ENCODE measurements at places on chromosomes 6 and 20. TPM values are rescaled to one million over a fixed set of nuclear protein-coding genes. Genes with fewer than 3 reads are reported as not detected.

GRCh38 chr20:63745961-63746731 lies 6.6 kb downstream of the SLC2A4RG start:
- peaks cover 7% of the 10 kb centered on the region for H3K4me1 ChIP-seq
- no peaks in the 10 kb centered on the region for H3K27me3 ChIP-seq
- no peak for DNase-seq
- H3K27ac ChIP-seq = no peak overlapping the region

GRCh38 chr6:82906951-82907350 lies 158.7 kb downstream of the UBE3D start:
- H3K27ac ChIP-seq = no peak overlapping the region
- no peaks in the 10 kb centered on the region for H3K4me1 ChIP-seq
- no peaks in the 10 kb centered on the region for H3K36me3 ChIP-seq
- no peak overlapping the region for H3K4me3 ChIP-seq
- no peaks in the 10 kb centered on the region for H3K27me3 ChIP-seq

DNA sequence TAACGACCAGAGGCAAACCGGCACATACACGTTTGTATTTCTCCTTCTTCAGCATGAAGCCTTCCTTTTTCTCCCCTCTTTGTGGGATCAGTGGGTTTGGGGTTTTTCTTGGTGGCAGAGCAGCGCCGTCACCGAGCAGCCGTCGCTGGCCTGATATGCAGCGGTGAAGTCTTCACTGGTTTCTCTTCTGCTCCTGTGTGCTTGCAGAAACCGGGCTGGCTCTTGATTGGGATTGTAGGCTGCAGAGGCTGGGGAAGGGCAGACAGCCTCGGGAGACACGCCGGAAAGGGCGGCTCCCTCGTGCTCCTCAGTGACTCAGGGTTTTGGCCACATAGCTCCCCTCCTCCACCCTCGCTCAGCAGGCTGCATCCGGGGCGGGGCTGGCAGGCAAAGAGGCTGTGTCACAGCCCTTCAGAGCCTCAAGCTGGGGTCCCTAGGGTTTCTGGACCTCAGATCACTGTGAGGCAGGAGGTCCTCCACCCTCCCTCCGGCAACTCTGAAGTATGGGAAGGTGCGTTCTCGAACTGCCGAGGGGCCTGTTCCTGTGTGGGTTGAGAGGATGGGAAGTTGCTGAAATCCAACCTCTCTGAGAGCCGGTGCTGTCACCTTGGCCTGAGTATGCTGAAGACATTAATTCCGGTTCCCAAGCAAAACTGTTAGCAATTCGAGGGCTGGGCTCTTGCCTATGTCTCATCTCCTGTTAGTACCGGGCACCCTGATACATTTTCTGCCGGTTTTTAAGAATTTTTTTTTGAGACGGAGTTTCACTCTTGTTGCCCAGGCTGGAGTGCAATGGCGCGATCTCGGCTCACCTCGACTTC lies 24.2 kb downstream of the NQO2 start:
- no peaks in the 10 kb centered on the region for H3K36me3 ChIP-seq
- H3K27me3 ChIP-seq = no peaks in the 10 kb centered on the region

DNA sequence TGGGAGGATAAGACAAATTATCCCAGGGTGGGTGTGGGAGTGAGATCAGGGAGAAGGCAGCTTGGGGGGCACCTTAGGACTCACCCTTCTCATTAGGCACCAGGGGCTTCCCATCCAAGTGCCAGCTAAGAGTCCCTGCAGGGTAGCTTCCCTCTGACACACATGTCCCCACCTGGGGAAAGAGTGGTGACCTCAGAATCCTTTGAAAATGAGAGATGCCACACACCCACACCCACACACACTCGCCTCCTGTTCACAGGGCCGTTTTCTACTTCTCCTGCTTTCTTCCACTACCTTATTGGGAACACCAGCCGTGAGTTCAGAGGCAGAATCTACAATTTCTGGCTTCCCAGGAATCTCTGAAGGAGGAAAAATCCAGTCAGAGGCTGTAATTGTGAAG lies 1.0 kb downstream of the AGER start:
- peaks cover 12% of the 10 kb centered on the region for H3K4me1 ChIP-seq
- H3K27ac ChIP-seq = peak overlapping the region; percentile 6
- DNase-seq = no peak
- no peaks in the 10 kb centered on the region for H3K27me3 ChIP-seq
- H3K36me3 ChIP-seq = peaks cover 12% of the 10 kb centered on the region
- no peak overlapping the region for H3K4me3 ChIP-seq

DNA sequence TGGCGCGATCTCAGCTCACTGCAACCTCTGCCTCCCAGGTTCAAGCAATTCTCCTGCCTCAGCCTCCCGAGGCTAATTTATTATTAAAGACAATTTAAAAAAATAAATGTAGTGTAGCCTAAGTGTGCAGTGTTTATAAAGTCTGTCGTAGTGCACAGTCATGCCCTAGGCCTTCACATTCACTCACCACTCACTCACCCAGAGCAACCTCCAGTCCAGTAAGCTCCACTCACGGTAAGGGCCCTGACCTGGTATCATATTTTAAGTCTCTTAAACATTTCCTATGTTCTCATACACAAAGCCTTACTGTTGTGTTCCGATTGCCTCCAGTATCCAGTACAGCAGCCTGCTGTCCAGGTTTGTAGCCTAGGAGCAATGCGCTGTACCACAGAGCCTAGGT lies 168.2 kb upstream of the FOXQ1 start:
- H3K27me3 ChIP-seq = peaks cover 9% of the 10 kb centered on the region
- H3K27ac ChIP-seq = no peak overlapping the region
- H3K36me3 ChIP-seq = no peaks in the 10 kb centered on the region
- DNase-seq = no peak

GRCh38 chr6:105988812-105989577 lies 97.1 kb upstream of the PRDM1 start:
- H3K36me3 ChIP-seq = no peaks in the 10 kb centered on the region
- no peak overlapping the region for H3K27ac ChIP-seq
- no peak for DNase-seq
- peaks cover 83% of the 10 kb centered on the region for H3K27me3 ChIP-seq
- H3K4me3 ChIP-seq = no peak overlapping the region

DNA sequence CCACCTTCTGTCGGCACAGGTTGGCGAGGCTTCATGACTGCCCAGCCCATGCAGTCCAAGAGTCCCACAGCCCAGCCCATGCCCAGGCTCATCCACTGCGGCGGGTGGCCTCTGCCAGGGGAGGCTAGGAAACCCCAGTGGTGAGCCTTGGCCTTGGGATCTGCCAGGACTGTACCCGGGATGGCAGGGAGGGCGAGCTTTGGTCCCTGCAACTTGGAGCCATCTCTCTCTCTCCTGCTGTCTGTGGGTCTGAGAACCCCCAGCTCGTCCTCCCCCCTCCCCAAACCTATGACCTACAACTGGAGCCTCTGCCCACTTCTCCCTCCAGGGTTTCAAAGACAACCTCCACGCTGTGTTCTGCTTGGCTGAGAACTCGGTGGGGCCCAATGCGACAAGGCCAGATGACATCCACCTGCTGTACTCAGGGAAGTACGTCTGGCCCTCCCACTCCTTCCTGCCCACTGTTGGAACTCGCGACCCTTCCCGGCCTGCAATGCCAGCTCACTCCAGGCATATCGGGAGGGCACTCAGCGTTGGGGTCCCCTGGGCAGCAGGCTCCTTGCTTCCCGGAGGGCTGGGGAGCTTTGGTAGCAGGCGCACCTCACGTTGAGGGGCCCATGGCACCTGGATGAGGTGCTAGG lies 19.7 kb downstream of the NPEPL1 start:
- H3K36me3 ChIP-seq = no peaks in the 10 kb centered on the region
- no peaks in the 10 kb centered on the region for H3K27me3 ChIP-seq
- no peak overlapping the region for H3K4me3 ChIP-seq
- peak; percentile 5 for DNase-seq

DNA sequence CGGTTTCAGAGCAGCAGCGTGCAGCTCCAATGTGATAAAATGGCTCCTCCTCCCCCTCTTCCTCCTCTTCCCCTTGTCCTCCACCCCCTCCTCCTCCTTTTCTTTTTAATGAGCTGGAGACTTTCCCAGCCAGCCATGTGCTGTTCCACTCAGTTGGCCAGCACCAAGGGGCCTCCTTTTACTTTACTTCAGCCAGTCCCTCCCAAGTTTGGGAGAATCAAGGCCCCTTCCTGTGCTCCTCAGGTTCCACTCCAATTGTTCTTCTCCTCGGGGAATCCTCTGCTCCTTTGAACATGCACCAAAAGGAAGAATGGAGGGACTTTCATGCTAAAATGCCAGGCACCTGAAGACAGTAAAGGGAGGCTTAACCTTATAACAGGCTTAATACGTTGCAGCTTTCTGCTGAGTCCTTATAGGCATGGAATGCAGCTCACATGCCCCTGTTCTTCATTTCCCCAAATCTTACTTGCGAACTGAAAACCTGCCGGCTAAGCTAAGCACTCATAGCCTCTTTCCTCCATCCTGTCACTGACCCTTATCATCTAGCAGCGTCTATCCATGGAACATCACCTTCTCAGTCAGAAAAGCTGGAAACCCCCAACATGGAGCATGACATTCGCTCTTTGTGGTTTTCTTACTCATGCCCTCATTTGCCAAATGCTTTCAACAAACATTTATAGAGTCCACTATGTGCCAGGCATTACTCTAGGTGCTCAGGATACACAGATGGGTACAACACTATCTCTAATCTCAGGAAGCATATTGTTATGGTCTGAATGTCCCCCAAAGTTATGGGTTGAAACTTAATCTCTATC lies 170.6 kb downstream of the PHACTR1 start:
- H3K27me3 ChIP-seq = peaks cover under 1% of the 10 kb centered on the region
- no peak overlapping the region for H3K27ac ChIP-seq
- H3K4me1 ChIP-seq = no peaks in the 10 kb centered on the region
- H3K36me3 ChIP-seq = no peaks in the 10 kb centered on the region
- no peak for DNase-seq
- H3K4me3 ChIP-seq = no peak overlapping the region

DNA sequence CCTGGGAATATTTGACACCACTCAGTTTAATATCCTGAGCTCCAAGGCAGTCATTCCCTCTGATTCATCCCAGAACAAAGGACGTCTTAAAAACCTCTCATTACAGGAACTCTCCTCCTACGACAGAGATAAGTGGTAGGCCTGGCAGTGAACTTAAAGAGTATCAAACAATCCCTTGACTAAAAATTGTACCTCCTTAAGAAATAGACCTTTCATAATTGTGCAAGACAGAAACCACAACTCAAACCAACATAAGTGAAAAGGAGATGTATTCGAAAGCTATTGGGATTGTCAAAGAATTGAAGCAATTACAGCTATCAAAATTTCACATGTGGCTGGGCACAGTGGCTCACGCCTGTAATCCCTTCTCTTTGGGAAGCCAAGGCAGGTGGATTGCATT lies 19.1 kb upstream of the BNIP5 start:
- H3K27ac ChIP-seq = no peak overlapping the region
- no peak for DNase-seq
- H3K36me3 ChIP-seq = no peaks in the 10 kb centered on the region

DNA sequence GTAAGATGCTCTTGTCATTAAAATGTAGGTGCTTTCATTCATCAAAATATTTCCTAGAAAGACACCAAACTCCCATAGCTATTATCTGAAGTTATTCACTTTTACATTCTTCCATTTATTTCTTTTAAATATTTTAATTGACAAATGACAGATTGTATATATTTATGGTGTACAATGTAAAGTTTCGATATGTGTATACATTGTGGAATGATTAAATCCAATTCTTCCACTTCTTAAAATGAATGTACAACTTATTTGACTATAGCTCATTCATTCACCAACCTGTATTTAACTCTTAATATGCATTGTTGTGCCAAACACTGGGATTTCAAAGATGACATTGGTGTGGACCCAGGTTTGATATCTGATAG lies 41.0 kb downstream of the CCN2 start:
- no peak overlapping the region for H3K27ac ChIP-seq
- H3K27me3 ChIP-seq = peaks cover 9% of the 10 kb centered on the region
- no peak overlapping the region for H3K4me3 ChIP-seq
- H3K36me3 ChIP-seq = no peaks in the 10 kb centered on the region
- DNase-seq = no peak

- no peak overlapping the region for H3K4me3 ChIP-seq
- no peaks in the 10 kb centered on the region for H3K27me3 ChIP-seq
- no peaks in the 10 kb centered on the region for H3K36me3 ChIP-seq
These were observed 204.5 kb downstream of the ERMARD start for GRCh38 chr6:169955731-169956437.

DNA sequence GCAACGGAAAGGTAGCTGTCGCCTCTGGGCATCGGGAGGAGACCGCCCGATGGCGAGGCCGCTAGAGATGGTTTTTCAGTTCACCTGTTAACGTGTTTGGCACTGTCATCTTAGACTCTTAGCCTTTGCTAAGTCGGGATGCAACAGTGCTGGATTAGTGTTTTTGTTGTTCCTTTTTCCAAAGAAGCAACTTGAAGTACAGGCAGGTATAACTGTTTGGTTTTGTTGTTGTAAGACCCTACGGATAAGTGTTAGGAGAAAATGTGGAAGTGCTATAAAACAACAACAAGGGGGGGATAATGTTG lies 723 bp downstream of the MANEA start:
- DNase-seq = no peak
- peak overlapping the region; percentile 54 for H3K4me3 ChIP-seq
- H3K27me3 ChIP-seq = no peaks in the 10 kb centered on the region
- peak overlapping the region; percentile 92 for H3K27ac ChIP-seq

DNA sequence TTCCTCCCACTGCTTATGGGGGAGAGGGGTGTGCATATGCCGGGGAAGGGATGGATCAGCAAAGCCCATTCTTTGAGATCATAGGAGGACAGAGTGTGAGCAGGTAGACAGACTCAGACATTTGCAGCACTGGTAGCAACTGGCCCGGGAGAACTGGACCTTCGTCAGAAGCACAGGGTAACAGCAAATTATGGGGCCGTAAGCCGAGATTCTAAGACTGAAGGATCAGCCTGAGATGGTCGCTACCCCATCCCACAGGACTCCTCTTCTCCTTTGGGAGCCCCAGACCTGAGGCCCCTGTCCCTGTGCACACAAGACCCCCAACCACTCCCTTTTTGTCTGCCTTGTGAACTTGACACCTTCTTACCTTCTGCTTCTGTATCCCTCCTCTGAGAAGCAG lies 106.5 kb downstream of the TOX2 start:
- H3K4me1 ChIP-seq = peaks cover 15% of the 10 kb centered on the region
- no peak overlapping the region for H3K27ac ChIP-seq
- no peak for DNase-seq
- no peaks in the 10 kb centered on the region for H3K27me3 ChIP-seq
- no peak overlapping the region for H3K4me3 ChIP-seq

Gene LHFPL5
- not detected for total RNA-seq

Gene KIF13A
- 36.3 TPM for total RNA-seq

Gene CNPY3
- total RNA-seq = 10.3 TPM

Gene NFATC2
- 22.5 TPM for total RNA-seq

Gene DZANK1
- total RNA-seq = 1.8 TPM

Gene BCAS1
- total RNA-seq = 108 TPM

Data from transverse colon (tissue), 4 donors.